AG04449 (cell line): ENCODE measurements at places on chromosomes 3 and 15.

DNA sequence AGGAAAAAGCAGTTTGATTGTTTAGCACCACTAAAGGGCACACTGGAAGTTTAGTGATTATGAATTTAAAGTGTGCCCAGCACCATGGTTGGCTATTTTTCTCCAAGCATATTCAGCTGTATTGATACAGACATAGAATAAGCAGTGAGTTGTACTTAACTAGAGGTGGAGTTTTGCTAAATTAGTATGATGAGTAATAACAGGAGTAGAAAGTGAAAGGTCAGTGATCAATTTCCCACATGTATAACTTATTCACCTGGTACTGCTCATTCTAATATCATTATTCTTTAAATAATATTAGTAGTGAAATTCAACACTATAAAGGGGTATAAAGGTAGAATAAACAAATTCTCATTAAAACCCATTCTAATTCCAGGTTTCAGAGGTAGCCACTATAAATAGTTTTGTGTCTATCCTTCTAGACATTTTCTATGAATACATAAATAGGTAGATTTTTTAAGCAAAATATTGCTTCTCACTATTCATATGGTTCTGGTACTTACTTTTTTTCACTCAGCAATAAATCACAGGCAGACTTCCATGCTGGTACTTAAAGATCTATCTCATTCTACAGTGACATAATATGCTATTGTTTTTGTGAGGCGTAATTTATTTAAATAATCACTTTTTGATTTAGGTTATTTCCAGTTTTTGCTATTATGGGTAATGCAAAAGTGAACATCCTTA is 732.9 kb downstream of the VGLL3 start:
- no peak for DNase-seq

GRCh38 chr15:39770748-39771689 is 11.6 kb downstream of the FSIP1 start:
- DNase-seq = peak; percentile 79

DNA sequence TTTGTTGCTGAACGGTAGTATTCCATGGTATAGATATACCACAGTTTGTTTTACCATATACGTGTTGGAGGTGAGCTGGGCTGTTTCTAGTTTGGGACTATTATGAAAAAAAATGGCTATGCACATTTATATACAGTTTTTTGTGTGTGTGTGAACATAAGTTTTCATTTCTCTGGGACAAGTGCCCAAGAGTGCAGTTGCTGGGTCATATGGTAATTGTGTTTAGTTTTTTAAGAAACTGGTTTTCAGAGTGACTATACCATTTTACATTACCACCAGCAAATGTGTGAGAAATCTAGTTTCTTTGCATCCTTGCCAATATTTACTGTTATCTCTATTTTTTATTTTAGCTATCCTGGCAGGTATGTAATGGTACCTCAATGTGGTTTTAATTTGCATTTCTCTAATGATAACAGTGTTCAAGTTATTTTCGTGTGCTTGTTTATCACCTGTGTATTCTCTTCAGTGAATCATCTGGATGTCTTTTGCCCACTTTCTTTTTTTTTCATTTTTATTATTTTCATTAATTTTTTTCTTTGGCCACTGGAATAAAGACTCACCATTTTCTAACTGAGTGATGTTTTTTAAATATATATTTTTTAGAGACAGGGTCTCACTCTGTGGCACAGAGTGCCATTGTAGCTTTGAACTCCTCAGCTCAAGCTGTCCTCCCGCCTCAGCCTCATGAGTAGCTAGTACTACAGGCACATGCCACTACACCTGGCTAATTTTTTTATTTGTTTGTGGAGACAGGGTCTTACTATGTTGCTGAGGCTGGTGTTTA is 75.3 kb downstream of the ZNF609 start:
- no peak for DNase-seq

- DNase-seq = no peak
These were observed 475.2 kb upstream of the FRG2C start for GRCh38 chr3:75188962-75189361.

- no peak for DNase-seq
These were observed 124.6 kb downstream of the TMEM108 start for GRCh38 chr3:133162670-133163305.

- no peak for DNase-seq
These were observed 62.7 kb downstream of the CCNL1 start for GRCh38 chr3:157097198-157097597.

DNA sequence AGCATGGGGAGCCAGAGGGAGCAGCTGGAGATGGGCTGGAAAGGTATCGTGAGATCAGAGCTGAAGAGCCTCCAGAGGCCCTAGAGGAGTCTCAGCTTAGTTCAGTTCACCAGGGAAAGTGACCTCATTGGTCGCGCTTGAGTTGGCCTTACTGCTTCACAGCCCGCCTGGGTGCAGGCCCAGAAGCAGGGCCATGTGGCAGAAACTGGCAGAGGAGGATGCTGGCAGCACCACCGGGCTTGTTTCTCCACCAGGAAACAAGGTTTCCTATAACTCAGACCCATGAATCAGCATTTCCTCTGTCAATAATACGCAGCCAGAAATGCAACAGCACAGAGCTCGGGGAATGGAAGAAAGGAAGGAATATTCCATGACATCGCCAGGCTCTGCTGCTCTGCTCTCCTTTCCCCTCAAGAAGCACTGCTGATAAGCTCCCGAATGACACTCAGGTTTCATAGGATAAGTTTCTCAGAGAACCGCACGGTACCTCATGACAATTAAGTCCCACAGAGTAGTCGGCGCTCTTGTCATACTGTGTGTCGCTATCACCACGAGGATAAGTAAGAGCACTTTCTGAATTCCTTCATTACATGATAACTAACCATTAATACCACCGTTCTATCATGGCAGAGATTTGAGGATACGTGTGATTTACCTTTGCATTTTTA is 147.1 kb upstream of the LPP start:
- no peak for DNase-seq

DNA sequence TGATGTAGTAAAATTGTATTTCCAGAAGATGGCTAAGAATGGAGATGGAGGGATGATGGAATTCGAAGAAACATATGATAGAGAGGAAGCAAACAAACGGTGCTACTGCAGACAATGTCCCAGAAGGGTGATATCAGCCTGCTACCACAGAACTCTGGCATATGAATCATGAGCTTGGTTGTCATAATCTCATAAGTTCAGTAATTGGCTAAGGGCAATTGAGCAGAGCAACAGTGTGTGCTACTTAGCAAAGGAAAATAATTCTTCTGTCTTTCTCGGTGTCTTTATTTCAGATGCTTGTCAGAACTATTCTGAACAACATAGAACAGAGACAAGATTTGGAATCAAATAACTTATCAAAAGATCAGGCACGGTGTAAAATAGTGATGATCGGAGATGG is 407.3 kb downstream of the GBE1 start:
- DNase-seq = no peak

GRCh38 chr15:63185206-63185605 is 4.2 kb upstream of the RAB8B start:
- no peak for DNase-seq

- no peak for DNase-seq
These were observed 9.3 kb upstream of the IL1RAP start for GRCh38 chr3:190504354-190505125.

DNA sequence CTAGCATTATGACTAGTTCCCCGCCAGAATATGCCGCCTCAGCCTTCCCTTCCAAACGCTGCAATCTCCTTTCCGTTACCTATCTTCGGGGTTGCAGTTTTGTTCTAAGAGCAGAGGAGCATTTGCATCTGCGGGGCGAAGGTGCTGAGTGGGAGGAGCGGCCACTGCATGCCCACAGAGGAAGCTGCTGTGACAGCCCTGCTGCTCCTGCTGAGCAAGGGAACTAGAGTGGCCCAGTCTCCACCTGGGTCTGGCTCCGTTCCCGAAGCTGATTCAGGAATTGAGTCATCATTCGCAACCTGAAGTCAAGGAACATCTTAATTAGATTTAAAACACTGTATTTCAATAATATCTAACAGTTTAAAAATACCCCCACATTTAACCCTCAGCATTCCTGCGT is 98.2 kb upstream of the TJP1 start:
- no peak for DNase-seq

DNA sequence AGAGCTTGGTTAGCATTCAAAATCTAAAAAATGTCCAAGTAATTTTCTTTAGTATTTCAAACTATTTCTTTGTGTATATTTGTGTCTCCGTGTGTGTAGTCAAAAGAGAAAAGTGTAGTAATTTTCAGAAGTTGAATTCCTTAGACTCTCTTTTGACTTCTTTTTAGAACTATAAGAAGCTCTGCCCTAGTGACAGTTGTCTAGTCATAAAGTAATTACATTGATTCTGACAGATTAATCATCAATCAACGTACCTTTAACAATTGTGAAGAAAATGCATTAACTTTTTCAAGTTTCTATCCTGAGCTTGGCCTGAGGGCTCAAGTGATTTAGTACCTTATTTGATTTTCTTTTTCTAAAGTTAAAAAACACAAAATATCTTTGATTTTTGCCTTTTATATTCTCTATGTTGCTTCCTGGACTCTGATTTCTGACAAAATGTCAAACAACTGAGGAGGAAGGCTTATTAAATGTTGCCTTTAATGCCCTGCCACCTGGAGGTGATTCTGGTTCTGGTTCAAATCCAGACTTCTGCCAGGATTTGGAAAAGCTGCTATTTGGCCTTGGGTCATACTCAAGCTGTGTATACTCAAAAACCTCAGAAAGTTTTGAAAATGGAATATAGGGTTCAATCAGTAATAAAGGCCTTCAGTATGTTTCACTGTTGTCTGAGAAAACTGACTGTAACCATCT is 653.6 kb downstream of the NSUN3 start:
- no peak for DNase-seq

- no peak for DNase-seq
These were observed 90.6 kb upstream of the FLNB start for GRCh38 chr3:57917601-57918000.

DNA sequence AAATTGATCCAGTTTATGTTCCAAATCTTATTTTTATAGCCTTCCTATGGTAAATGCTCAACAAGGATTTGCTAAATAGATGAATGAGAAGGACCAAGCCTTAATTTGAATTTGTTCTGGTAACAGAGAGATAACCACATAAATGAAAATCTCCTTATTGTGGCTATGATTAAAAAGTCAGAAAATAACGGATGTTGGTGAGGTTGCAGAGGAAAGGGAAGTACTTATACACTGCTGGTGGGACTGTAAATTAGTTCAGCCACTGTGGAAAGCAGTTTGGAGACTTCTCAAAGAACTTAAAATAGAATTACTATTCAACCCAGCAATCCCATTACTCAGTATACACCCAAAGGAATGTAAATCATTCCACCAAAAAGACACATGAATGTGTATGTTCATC is 26.2 kb downstream of the AAGAB start:
- no peak for DNase-seq

DNA sequence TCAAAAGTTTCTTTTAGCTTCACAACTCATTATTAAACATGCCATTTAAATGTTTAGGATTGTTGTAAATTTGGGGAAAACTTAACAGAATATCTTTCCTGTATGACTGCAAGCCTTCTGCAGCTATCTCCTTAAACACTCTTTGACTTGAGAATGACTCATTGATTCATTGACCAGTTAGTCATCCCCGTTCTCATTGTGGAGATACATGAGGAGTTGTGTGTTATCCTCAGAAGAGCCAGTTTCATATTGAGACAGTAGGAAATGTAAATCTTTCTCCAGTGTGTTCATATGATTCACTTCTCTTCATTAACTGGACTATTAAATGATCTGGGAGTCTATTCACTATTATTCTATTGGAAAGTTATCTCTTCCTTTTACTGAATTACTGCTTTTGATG is 83.0 kb downstream of the CRYGS start:
- peak; percentile 17 for DNase-seq

GRCh38 chr3:17182166-17182565 is 297.4 kb downstream of the PLCL2 start:
- no peak for DNase-seq

GRCh38 chr3:179105881-179106280 is 34.3 kb upstream of the ZMAT3 start:
- DNase-seq = no peak

- no peak for DNase-seq
These were observed 75.4 kb downstream of the REC114 start for GRCh38 chr15:73518180-73518862.

GRCh38 chr15:90617668-90618097 is 88.0 kb downstream of the CRTC3 start:
- DNase-seq = no peak

DNA sequence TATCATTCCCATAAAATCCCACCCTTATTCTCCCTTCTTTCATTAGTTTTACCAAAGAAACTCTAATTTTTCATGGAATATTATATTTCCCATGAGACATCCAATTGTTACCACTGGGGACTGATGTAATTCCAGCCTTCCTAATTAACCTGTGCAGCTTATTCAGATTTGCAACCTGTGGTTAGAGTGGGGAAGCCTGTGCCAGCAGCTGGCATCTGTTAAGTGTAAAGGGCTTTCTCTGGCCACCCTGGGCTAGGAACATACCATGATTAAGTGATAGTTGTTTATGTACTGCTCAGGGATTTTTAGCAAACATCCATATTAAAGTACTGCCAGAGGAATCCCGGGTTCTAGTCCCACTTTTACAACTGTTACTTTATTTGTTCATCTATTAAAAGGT is 78.2 kb downstream of the TPRG1 start:
- no peak for DNase-seq

GRCh38 chr3:27642796-27643195 is 79.3 kb downstream of the EOMES start:
- no peak for DNase-seq

DNA sequence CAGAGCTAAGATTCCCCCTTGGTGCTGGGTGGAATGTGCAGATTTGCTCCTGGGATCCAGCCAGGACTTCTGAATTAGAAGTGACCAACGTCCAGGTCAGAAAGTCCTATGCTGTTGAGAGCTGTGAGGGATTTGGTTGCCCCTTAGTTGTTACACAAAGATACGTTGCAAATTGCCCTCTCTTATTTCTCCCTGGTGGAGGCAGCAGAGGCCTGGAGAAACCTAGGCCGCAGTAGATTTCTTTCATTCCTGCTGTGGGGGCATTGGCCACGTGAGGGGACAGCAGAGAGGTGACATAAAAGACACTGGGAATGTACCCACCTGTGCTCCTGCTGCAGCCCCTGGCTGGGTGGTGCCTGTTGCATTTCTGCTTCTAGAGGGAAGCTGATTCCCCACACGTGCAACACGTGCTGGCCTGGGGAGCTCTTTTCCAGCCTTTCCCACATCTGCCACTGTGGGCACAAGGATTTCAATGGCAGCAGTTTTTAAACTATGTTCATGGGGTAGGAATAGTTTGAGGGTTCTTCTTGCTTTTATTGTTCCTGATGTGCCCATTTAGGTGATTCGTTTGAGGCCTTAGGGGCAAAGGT is 65.7 kb downstream of the SYNM start:
- no peak for DNase-seq

DNA sequence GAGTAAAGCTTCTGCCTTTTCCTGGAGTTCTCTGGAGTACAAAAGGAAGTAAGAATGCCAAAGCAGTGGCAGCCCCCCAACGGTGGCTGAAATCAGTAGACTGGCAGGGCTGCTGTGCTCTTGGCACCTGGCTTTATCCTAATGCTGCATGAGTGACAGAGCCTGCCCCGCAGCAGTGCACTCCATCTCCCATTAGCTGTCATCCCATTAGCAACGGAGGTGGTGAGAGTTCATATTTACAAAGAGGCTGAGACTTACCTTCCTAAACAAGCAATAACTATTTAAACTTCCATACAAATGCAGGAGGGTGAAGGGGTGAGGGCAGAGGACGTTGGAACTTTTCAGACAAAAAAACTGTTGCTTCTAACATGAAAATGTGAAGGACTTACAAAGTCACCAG is 51.9 kb downstream of the SERPINI1 start:
- DNase-seq = no peak
